ENCODE measurements at places on chromosomes 13 and 19. TPM values are rescaled to one million over a fixed set of nuclear protein-coding genes. Genes with fewer than 3 reads are reported as not detected.

GRCh38 chr19:17830567-17831418 lies 9.5 kb upstream of the INSL3 start:
- DNase-seq: no peak

DNA sequence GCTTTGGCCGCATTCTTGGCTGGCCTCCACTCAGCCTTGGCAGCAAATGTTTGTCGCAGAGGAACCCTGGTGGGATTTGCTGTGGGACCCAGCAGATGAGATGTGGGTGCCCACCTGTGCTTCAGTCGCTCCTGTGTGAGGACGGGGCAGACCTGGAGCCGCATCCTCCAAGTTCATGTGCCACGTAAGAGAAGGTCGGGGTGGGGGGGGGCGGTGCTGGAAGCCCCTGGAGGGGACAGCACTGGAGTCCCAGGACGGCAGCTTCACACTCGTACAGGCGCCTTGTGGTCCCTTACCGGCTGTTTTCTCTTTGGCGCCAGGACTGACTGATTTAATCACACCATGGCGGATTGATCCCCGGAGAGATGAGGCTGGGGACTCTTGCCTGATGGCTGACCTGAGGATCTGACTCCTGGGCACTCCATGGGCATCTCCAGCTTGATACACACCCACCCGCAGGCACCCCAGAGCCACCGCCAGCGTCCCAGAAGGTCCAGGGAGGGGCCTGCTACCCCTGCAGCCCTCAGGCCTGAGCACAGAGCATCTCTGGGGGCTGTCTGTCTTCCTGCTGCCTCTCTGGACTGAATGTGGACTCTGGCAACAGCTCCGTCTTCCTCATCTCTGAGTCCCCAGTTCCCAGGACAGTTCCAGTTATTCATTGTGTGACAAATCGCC lies 10.0 kb upstream of the GRTP1 start:
- DNase-seq: no peak

DNA sequence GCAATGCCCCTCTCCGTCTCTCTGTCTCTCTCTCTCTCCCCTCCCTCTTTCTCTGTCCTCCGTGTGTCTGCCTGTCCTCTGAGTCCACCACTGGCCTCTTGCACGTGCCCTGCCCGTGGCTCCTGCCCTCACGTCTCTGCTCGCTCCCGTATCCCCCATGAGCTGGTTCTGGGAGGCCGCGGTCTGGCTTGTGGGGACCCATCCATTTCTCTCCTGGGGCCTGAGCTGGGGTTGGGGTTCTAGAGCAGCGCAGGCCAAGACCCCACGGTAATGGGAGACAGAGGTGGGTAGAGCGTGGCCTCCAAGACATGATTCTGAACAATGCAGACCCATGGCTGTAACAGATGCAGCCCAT lies 19.0 kb downstream of the C2CD4C start:
- no peak for DNase-seq

- no peak for DNase-seq
Measured at GRCh38 chr19:55116859-55117662, at the start of gene PPP1R12C. TSS of gene PPP1R12C (minus strand) at chr19:55117637. CDS start at chr19:55117543, 94 bp downstream.

Gene C19orf67
- not detected for polyA plus RNA-seq

Gene PRDX2
- polyA plus RNA-seq: 172 TPM

Gene SETDB2
- polyA plus RNA-seq: 10.8 TPM

DNA sequence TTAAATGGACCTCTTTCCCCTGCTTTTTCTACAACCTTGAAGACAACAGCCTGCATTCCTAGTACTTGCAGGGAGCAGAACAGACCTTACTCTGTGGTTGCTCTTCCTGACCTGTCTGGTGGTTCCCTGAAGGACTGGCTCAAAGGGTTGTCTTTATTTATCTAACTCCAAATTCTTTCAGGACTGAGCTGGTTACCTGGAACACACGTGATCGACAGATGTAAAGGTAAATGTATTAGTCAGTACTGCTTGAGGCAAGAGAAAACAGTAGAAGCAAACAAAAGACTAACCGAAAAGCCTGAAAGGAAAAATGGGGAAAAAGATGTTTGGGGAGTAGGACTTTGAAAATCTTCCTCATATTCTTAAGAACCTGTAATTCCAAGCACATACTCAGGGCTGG lies 17.9 kb downstream of the ZNF558 start:
- DNase-seq: no peak

Gene PSG6
- polyA plus RNA-seq: not detected

Gene GRK1
- polyA plus RNA-seq: not detected

DNA sequence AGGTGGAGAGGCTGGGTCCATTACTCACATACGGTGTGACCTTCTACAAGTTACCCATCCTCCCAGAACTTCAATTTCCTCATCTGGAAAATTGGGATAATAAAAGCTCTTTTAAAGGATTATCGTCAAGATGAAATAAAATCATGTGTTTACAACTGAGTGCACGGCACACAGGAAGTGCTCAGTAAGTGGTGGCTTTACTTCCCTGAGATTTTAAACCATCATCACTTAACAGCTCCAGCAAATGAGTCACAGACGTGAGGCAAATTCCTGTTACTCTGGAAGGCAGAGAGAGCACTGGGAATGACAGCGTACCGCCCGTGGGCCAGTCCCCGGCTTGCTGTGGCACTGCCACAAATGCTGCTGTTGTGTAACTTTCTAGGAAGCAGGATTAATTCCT lies 64.1 kb downstream of the MRPL57 start:
- DNase-seq: no peak

Gene RDH8
- not detected for polyA plus RNA-seq

- DNase-seq: no peak
Measured at GRCh38 chr13:33940898-33941297, 122.9 kb downstream of the RFC3 start.

DNA sequence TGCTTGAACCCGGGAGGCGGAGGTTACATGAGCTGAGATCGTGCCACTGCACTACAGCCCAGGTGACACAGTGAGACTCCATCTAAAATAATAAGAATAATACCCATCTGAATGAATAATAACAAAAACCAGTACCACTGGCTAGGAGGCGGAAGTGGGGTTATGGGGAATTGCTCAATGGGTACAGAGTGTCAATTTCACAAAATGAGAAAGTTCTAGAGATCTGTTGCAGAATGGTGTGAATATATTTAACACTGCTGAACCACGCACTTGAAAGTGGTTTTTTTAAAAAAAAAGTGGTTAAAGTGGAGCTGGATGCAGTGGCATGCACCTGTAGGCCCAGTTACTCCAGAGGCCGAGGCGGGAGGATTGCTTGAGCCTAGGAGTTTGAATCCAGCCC lies 18.5 kb downstream of the KLF2 start:
- no peak for DNase-seq

Measured in muscle of arm (tissue), 14 donors.